ENCODE measurements at places on chromosomes 7 and 10. TPM values are rescaled to one million over a fixed set of nuclear protein-coding genes. Genes with fewer than 3 reads are reported as not detected.

GRCh38 chr7:70582927-70583895, 548.7 kb upstream of the GALNT17 start:
- no peak for DNase-seq

GRCh38 chr7:27663989-27664331, 1.3 kb upstream of the HIBADH start:
- DNase-seq = no peak

SLC26A3 gene
- not detected for polyA plus RNA-seq

DNA sequence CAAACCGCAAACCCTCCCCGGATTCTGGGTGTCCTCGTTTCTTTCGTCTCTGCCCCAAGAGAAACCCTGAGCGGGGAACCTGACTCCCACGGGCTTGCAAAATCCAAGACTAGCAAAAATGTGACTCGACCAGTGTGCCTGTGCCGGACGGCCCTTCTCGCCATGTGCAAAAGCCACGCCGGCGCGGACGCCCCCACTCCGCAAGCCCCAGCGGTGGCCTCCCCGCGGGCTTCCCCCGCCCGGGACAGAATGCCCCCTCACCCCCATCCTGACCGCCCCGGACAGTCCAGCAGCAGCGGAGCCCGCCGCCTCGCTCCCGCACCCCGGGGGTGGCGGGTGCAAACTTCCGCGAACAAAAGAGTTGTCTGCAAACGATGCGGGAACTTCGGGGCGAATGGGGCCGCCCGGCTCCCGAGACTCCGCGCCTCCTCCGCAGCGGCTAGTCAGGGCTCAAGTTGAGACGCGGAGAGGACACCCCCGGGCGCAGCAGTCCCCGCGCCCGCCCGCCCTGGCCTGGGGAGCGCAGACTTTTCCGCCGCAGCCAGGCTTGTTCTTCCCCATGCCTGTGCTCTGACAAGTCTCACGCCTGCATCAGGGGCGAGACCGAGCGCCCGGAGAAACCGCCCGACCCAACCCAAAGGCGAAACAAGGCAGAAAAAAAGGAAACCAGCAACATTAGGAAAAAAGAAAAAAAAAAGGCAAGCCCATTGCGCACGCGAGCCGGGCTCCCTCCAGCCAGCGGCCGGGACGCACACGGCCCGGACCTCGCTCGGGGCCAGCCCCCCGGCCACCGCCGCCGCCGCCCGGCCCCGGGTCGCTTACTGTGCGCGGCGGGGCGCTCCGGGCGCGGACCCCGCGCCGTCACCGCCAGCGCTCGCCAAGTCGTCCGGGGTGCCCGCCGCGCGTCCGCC, 732 bp downstream of the FAM53B start:
- DNase-seq = no peak

- no peak for DNase-seq
Measured at GRCh38 chr7:2497500-2498336, 21.5 kb upstream of the GRIFIN start.

- DNase-seq = no peak
Measured at GRCh38 chr10:44234483-44234875, 150.4 kb downstream of the CXCL12 start.

- DNase-seq = no peak
Measured at GRCh38 chr7:2559283-2559950, 638 bp downstream of the IQCE start.

- peak; percentile 62 for DNase-seq
Measured at GRCh38 chr10:21497177-21497807, 28.2 kb downstream of the SKIDA1 start.

DNA sequence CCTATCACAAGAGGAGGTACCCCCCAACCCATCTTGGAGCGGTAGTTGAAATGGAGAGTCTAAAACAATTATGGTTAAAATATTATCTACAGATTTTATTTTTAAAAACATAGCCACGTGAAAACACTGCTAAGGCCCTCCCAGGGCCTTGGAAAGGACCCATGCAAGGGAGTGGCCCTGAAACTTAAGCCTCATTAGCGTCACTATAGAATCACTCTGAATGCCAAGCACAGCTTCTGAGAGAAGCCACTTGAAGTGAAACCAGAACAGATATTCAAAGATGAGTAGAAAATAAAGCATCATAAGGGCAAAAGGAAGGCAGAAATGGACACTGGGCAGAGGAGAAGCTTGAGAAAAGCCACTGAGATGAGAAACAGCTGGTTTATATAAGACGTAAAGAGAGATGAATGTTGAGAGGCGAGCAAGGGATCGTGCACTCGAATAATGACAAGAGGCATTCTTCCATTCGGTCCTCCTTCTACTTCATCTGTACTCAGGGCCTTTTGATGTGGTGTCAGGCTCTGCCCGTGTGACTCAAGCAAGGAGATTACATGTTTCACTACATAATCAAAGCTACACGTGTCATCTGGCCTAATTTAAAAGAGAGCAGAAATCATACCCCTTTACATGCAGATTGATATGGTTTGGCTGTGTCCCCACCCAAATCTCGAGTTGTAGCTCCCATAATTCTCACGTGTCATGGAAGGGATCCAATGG, 33.4 kb upstream of the SLC39A12 start:
- no peak for DNase-seq

AQP1 gene
- polyA plus RNA-seq = 0.55 TPM

GRCh38 chr10:32943854-32944661, 14.0 kb downstream of the ITGB1 start:
- DNase-seq = no peak

- no peak for DNase-seq
Measured at GRCh38 chr10:126937026-126937425, 31.8 kb downstream of the DOCK1 start.

GRCh38 chr10:119449760-119450461, 92.6 kb downstream of the RGS10 start:
- peak; percentile 59 for DNase-seq

TWIST1 gene
- polyA plus RNA-seq = 42.3 TPM
